NCI-H526 (cell line): ENCODE measurements at places on chromosomes 11 and 22.

GRCh38 chr11:112394304-112394703, 133.6 kb upstream of the PLET1 start:
- DNase-seq = no peak

DNA sequence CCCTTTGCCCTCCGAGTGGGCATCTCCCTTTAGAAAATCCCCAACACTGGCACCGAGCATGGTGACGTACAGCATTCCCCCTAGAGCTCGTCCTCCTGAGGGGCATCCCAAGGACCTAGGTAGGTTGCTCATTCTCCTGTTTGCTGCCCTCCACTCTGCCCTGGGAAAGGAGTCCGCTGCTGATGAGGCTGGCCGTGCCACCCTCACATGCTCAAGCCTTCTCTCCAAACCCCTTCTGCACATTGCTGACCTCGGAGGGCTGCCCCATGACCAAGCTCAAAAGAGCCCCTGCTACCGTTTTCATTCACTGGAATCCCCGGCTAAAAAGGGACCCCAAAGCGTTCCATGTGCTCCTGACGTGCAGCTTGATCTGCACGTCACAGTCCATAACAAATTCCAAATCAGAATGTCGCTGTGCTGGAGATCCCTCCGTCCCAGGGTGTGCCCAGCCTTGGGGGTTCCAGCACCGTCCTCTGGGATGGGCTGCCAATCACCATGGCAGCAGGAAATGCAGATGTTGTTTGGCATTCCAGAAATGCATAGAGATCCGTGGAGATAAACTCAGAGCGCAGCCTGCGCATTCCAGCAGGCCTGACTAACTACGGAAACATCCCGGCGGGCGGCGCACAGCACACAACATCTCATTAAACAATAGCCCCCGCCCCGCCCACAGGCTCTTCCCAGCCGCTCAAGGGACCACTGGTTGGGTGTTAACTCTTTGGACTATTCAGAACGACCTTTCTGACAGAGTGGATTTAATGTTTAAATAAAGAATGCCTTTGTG, 26.3 kb upstream of the GNB1L start:
- no peak for DNase-seq

DNA sequence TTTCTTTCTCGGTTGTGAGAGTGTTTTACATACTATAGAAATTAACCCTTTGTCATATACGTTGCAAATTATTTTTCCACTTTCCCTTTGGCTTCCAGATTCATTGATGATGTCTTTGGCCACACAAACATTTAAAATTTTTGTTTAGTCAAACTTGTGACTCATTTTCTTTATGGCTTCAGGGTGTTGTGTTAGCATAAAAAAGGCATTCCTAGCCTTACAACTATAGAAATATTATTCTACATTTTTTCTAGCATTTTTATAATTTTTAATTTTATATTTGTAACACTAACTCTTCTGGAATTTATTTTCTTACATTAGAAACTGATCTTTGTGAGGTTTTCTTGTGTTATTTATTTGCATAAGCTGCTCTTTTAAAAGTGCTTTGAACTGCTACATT, 12.1 kb downstream of the GRIA4 start:
- no peak for DNase-seq

GRCh38 chr22:50595189-50595588, 5.4 kb upstream of the MAPK8IP2 start:
- no peak for DNase-seq

- DNase-seq = no peak
Measured at GRCh38 chr11:75946531-75947530, 131.8 kb downstream of the UVRAG start.

DNA sequence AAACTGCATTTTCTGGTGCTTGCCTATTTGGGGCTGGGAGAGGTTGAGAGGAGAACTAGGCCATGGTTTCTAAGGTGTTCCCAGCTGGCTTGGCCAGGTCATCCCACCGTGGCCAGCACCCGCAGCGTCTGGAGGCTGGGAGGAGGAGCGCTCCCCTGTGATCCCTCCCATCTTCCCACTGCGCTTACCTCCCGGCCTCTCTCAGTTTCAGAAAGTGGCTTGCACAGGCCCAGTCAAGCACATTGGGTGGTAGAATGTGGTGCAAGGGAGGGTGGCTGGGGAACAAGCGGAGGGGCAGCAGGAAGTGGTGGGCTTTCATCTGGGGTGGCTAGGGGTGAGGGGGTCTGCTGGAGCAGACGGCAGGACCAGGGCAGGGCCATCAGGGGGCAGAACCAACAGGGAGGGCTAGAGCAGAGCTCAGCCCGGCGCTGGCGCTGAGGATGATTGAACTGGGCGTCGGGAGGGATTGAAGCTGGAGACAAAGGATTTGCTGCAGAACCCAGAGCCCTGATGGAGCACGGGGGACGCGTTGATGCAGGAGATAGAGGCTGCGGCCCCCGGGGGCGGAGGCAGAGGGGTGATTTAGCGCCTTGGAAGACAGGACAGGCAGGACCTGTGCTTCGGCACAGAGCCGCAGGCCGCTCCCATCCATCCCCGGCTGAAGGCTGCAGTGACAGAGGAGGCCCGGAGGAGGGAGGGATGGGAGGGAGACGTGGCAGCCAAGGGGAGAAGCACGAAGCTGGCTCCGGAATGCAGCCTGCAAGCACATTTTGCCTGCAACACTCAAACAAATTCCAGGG, 76.0 kb downstream of the TRIM29 start:
- no peak for DNase-seq

DNA sequence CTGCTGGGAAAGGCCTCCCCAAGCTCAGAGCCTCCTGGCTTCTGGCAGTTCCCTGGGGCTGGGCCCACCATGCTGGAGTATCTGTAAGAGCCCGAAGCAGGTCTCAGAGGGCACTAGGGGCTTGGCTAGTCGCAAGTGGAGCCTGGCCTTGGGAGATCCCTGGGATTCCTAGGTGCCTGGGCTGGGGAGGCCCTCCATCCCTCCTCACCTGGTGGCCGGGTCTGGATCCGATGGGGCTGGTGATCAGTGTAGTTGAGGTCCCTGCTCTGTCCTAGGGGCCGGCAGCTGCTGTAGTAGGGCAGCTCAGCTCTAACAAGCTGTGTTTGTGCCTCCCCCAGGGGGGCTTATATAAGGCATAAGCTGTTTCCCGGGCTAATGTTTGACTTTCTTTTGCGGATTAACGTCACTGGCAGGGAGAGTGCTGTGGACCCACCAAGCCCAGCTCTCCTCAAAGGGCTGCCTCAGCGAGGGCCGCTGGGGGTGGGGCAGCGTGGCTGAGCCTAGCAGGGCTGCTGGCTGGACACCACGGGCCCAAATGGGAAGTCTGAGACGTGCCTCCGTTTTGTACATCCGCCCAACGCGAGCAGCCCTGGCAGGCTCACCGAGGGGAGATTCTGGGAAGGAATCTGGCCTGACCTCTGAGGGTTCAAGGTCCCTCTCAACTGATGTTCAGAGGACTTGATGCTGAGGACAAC, at the start of gene SLC22A8:
Gene SLC22A8 (minus strand): TSS at position 321 of the 695 bp plus-strand sequence. CDS start 883 bp downstream, outside the sequence.
- DNase-seq = no peak

GRCh38 chr11:131079036-131079435, 162.8 kb upstream of the SNX19 start:
- DNase-seq = no peak

DNA sequence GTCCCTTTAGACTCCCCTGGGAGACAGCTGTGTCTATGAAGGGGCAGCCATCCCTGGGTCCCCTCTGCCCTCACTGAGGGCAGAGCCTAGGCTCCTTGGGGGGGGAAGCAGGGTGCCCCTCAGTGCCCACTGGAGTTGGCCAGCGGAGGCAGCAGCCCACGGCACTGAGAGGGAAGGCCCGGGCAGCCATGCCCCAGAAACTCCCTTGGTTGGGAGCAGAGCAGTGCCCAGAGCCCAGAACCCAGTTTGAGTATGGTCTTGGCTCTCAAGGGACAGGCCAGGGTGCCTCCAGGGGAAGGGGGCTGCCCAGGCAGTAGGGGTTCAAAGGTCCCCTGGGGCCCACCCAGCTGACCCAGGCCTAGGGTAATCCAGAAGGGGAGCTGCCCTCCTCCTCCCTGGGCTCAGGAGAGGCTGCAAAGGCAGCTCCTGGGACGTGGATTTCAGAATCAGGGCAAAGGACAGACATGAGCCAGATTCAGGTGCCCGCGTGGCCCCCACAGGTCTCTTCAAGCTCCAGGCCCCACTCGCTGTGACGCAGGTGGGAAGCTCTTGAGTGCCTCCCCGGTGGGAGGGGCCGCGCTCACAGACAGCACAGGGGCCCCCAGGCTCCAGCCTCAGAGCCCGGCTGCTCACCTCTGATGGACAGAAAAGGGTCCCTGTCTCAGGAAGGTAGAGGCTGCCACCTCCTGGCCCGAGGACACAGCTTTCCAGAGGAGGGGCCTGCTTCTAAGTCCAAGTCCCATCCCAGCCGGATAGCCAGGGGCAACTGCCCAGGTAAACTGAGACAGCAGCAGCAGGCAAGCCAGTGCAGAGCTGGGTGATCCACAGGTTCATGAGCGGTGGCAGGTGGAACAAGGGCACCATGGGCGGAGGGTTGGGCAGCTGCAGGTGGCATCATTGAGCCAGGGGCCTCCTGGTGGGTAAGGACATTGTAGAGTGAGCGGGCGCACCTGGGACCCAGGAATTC, 2.6 kb downstream of the C11orf21 start:
- peak; percentile 94 for DNase-seq

DNA sequence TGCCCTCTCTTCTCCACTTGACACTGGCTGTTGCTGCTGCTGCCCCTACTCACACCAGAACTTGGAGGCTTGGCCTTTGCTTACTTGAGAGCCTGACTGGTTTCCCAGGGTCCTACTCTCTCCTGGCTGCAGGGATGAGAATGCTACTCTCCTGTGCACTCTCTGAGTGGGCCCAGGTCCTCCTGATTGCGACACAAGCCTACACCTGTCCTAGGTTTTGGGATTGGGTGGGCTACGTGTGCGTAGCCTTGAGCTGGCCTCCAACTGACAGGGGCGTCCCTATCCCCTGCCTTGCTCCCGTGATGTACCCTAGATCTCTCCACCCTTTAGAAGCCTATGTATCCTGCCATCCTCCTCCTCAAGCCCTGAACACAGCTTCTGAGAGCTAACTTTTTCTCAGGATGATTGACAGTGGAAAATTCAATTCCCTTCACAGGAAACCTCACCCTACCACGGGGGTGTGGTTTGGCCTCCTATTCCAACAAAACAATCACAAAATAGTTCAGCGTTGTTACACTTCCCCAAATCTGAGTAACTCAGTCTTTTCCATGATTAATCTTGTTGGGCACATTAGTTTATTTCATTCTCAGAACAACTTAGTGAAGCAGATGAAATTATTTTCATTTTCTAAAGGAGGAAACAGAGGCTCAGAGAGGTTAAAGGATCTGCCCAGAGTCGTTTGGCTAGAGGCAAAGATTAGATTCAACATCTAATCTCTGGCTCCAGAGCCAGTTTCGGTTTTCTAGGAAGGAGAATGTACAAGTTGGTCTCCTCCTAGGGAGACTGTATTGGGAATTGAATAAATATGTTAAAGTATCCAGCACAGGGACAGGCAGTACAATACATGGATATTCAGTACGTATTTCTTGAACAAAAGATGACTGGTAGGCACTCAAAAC, 17.6 kb upstream of the AMOTL1 start:
- no peak for DNase-seq

- no peak for DNase-seq
Measured at GRCh38 chr11:29127461-29127860, 889.4 kb downstream of the KCNA4 start.
